ENCODE measurements at places on chromosomes 12 and 14. TPM values are rescaled to one million over a fixed set of nuclear protein-coding genes. Genes with fewer than 3 reads are reported as not detected.

Gene PPP1R36
- 0.31 TPM for polyA plus RNA-seq

GRCh38 chr12:65728455-65728847 lies 95.8 kb upstream of the HMGA2 start:
- DNase-seq = no peak

DNA sequence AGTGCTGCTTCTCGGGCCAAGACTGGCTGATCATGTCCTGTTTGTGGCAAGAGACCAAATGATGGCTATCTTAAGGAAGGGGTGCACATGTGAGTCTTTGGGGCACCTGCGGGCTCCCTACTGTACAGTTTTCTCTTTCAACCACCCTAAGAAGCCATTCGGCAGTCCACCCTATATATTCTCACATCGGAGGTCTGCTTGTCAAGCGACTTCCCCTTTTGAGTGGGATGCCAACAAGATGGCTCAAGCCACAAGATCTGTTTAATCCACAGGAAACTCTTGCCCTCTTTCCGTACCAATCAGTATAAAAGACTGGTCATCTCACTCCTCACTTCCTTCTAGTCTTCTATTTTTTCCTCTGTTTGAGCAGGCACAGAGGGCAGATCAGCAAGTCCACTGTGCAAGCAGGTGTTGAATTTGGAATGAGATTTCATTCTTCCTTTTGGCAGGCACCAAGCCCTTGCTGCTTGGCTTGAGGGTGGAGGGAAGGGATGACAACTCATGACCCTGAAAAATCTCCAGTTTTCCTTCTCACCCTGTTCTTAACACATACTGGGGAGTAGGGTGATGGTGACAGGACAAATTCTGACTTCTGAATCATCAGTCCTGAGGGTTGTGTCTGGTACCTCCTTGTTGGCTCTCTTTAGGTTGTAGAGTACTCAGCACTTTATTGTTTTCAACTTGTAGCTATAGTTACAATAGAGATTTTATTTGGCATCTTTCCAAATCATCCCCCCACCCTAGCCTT lies 17.6 kb downstream of the LACRT start:
- DNase-seq = no peak

DNA sequence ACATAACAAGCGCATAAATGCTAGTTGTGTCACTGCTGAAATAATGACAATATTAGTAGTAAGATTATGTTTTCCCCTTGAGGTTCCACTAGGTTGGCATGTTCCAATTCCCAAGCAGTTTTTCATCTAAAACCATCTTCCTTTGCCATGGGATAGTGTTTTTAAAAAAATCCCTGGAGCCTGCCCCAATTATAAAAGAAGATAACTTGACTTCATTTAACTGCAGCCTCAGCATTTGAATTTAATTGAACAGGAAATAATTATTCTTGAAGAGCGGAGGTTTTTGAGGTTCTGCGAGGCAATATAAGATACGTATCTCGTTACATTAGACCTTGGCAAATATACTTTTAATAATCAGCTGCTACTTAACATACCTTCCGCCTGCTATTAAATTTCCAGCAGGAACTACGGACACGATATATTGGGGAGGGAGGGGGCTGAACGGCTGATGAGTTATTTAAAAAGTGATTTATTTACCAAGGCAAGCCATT lies 65.2 kb upstream of the HSPB8 start:
- DNase-seq = no peak

Gene CD163
- polyA plus RNA-seq = not detected

Gene VWF
- polyA plus RNA-seq = 0.22 TPM

Data from AG04450 (cell line).